CD14-positive monocyte (primary cell): ENCODE measurements at places on chromosomes 6 and 20.
A peak's percentile ranks its signal among the peaks of the same experiment; 100 is the strongest.

DNA sequence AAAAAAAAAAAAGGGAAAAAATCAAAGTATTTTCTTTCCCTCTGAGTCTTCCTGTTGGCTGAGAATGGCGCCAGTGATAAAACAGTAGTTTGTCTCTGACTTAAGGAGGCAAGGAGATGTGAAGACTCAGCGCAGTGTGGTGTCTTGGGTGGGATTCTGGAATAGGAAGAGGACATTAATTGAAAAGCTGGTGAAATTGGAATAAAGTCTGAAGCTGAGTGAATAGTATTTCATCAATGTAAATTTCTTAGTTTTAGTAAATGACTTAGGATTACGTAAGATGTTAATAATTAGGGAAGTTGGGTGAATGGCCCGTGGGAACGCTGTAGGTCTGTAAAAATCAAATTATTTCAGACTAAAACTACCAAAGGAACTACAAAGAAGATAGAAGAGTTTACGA, 122.8 kb upstream of the ZNF217 start:
- DNase-seq: peak; percentile 76

DNA sequence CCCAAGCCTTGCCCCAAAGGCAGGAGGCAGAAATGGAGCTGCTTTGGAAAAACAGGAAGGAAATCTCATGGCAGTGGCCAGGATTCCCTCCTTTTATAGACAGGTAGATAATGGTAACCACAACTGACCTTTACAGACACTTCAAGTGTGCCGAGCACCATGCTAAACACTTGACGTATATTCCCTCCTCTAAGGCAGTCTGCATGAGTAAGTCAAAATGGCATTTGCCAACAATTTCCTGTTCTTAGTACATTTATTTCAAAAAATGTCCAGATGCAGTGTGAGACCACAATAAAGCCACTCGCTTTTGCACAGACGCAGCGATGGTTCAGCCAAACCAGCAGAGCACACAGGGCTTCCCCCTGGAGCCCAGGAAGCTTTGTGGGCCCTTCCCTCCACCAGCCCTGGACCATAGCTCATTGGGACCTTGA, 16.5 kb upstream of the GPR6 start:
- no peak for DNase-seq

GRCh38 chr6:5204376-5204775, 56.4 kb downstream of the LYRM4 start:
- DNase-seq: peak; percentile 53

DNA sequence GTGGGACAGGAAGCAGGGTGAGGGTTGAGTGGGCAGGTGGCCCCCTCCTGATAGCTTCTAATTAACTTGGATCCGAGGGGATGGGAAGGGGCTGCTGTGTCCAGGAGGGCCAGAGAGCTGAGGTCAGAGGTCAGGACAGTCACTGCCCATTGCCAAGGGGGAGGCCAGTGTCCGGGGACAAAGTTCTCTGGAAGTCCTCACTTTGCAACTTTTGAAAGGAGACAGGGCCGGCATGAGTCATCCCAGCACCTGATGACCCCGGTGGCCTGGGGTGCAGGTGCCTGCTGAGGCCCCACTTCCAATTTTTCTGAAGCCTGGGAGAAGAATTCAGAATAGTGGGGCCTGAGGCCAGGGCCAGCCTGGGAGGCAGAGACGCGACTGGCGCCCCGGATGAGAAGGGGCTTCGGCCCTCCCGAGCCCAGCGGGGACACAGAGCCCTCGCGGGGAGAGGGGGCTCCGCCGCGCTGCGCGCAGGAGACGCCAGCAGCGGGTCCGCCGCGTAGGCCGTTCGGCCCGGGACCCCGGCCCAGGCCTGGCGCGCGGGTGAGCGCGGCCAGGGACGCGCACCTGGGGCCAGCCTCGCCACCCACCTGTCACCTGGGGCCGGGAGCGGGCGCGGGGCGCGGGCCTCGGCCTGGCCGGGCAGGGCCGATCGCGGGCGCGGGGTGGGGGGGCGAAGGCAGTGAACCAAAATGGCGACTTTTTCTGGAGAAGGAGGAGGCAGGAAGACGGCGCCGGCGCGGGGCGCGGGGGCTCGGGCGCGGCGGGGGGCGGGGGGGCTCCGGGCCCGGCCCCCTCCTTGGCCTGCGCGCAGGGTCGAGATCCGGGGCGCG, 586 bp downstream of the ZNF512B start:
- peak; percentile 34 for DNase-seq

DNA sequence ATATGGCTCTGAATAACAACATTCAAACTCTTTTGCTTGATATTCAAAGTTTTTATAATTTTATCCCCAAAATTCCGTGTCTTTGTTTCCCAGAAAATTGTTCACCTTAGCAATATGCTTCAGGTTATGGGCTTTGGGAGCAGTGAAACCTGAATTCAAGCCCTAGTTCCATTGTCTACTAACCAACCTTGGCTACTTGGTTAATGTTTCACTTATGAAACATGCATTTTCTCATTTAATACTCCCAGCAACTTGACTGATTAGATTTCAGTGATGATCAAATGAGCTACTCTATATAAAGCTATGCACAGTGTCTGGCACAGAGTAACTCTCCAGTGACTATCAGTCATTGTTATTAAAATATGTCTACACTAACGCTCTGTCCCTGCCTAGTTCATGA, 192.2 kb upstream of the TENT5A start:
- no peak for DNase-seq

GRCh38 chr6:118780668-118781067, 113.3 kb upstream of the ASF1A start:
- peak; percentile 59 for DNase-seq

- no peak for DNase-seq
Measured at GRCh38 chr20:2805689-2806350, 5.4 kb upstream of the CPXM1 start.

DNA sequence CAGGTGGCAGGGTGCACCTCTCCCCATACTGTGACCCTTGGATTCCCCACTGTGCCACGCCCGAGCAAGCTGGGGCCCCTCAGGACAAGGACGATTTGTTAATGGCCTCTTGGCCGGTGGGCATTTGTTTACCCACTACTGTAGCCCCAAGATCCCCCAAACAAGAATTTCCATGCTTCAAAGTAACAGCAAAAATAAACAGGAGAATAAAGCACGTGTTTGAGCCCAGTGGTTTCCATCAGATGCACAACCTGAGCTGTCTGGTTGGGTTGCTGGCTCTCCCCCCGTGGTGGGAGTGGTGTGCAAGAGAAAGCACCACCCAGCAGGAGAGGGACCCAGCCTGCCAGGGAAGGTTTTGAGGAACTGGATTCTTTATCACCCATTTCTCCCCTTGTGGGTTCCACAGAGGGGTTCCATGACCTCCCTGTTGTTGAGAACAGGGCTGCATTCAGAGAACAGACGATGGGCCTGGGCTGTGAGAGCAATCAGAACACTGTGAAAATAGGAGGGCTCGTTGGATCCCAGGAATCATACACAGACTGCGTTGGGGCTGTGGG, 4.8 kb downstream of the CD93 start:
- peak; percentile 27 for DNase-seq

DNA sequence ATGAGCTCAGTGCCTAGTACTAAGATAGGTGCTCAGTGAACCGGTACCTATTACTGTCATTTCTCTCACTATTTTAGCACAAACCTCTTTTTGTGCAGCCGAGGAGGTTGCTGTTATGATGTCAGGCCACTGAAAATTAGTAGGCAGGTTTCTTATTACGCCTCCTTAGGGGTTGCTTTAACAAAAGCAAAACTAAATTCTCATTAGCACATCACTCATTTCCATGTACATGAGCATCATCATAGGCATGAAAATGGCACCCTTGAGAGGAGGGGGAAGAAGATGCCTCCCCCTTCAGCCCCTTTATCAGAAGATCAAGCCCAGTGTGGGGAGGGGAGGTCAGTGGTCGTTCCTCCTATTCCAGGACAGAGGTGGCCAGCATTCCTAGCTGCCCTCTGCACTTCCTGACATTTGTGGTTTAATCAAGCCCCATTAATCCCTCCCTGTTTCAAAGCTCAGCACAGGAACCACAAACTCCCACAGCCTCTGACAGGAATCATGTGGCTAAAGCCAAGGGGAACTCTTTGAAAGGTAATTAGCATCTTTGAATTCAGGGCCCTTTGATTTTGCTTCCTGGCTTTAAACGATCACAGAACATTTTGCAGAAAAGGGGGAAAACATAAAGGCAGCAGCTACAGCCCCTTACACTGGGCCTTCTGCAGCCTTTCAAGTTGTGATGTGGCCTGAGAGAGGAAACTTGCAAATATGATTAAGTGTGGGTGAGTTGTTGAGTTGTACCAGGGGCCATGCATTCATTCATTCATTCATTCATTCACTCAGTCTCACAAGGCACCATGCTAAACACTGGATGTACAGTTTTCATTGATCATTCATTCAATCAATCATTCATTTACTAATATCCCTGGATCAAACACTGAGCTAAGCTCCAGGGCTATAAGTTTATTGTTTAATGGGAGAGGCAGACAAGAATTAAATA, 31.9 kb upstream of the PSMF1 start:
- DNase-seq: no peak

GRCh38 chr20:13263451-13263850, 42.4 kb downstream of the ISM1 start:
- DNase-seq: no peak

GRCh38 chr6:19333936-19334335, 503.2 kb upstream of the ID4 start:
- no peak for DNase-seq

GRCh38 chr20:59508729-59509128, 95.6 kb upstream of the PHACTR3 start:
- DNase-seq: no peak

GRCh38 chr6:141264101-141264500, 868.6 kb upstream of the GJE1 start:
- no peak for DNase-seq

DNA sequence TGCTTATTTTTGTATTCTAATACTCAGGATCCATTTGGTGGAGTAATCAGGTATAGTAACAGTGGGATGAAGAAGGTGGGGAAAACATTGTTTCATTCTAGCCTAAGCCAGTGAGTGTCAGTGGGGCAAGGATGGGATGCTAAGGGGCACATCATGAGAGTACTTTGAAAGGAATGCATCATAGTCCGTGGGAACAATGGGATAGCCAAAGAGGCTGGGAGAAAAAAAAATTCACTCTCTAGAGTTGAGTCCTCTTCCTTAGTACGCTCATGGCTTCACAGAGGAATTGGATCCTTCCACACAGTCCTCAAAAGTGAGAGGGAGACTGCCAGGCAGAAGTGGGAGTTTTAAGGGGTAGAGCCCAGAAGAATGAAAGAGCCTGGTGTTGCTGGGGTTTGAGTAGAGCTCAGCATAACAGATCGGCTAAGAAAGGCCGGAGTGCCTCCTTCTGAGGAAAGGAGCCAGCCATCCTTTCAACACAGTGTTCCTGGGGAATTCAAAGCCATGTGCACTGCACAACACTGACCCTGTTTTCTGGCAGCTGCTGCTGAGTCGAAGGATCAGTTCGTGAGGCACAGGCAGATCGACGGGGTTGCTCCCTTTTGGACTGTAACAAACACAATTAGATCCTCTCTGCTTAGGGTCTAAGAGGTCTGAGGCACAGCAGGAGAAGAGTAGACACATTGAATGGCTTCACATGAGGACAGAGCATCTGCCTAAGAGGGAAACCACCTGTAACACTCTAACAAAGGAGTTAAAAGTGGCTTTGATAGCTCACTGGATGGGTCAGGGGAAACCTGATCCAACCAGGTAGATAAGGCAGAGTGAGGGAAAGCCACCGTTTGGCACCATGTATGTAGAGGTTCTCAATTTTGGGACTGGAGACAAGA, 61.2 kb downstream of the ELOVL5 start:
- no peak for DNase-seq

DNA sequence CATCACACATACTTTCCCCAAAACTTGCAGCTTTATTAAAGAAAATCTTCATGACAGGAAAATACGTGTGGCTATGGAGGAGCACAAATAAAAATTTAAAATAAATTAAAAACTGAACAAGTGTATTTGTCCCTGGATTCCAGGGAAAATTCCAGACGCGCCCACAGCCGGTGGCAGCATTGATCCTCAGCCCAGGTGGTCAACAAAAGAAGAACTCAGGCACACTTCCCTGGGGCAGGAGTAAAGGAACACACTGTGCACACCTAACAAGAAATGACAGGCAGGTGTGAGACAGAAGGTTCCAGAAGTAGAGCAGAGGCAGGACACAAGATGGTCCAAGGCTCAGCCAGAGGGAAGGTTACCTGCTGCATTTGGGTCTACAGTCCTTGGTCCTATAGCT, 36.3 kb downstream of the FOXA2 start:
- no peak for DNase-seq

GRCh38 chr20:38961530-38962043, 557 bp upstream of the DHX35 start:
- no peak for DNase-seq

DNA sequence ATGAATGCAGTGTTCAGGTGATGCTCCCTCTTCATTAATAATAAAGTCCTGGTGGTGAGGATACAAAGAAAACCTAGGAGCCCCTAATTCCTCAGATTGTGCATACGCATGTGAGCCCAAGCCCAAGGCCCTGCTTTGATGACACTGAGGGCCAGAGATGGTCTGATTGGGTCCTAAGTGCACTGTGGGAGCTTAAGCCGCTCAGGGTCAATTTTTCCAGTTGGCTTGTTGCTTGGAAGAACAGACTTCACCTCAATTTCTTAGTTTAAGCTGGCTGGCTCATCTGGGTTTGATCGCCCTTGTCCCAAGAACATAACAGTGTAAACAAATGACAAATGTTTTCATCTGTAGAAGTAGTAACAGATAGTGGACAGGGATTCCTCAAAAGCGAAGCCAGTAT, 41.4 kb downstream of the INSM1 start:
- DNase-seq: no peak

GRCh38 chr6:56026455-56027180, 151.2 kb upstream of the BMP5 start:
- DNase-seq: no peak

DNA sequence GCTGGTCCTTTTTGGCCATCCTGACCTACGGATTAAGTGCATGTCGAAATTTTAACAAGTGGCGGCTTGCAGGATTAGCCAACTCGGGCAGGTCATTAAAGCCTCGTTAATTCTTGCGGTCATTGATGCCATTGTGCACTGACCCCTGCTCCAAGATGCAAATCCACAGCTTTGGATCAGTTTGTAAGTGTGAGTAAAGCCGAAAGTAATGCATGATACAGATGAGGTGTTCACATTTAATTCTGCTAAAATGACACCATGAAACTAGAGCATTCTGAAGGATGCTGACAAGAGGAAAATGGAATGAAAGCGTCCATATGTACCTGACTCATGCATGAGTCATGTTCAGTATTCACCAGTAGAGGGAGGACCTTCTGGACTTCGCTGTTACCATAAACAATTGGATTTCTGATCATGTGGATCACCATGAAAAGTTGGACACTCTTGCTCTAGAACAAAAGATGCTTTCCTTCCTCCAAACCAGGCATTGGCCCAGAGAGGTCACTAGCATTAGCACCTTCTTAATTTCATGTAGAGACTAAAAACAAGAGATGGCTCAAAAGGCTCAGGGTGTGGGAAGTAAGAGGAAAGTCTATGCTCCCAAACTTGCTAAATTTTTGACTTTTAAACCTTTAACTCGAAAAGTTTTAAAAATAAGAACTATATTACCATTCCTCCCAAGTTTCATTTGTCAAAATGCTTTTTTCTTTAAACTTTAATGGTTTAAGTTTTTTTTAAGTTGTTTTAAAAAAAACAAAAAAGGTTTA, 48.0 kb downstream of the MUC22 start:
- peak; percentile 33 for DNase-seq
